ENCODE measurements at places on chromosomes 4 and X.

- no peak for DNase-seq
These were observed 34.0 kb downstream of the PPP2R3B start for GRCh38 chrX:352582-353314.

GRCh38 chr4:75189711-75190335, 256.9 kb downstream of the PARM1 start:
- no peak for DNase-seq

DNA sequence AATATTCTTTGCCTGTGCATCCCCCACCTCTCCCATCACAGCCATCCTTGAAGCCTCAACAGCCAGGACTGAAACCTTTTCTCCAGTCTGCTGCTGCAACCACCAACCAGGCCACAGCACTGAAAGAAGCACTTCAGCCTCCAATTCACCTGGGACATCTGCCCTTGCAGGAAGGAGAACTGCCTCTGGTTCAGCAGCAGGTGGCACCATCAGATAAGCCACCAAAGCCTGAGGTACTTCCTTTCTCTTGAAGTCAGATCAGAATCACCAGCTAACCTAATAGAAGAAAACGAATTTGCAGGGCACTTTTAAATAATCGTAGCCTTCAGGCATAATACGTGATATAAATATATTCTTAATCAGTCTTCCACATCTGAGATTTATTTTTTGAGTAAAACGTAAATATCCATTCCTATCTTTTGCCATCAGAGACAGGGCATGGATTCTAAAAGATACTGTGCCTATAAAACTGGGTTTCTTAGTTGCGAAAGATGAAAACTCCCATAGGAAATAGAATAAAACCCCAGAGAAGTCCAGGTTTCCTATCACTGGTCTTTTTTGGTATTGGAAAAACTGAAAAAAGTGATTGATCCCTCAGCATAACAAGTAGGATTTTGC, 9.5 kb downstream of the AMBN start:
- peak; percentile 89 for DNase-seq

- DNase-seq: no peak
These were observed 1.1 kb downstream of the MSL3 start for GRCh38 chrX:11759172-11759460.

- DNase-seq: no peak
These were observed 25.9 kb upstream of the ADRA2C start for GRCh38 chr4:3740256-3740655.

- no peak for DNase-seq
These were observed 517.1 kb upstream of the ZFP42 start for GRCh38 chr4:187478292-187479140.

- DNase-seq: peak; percentile 80
These were observed 249.2 kb upstream of the RPS6KA3 start for GRCh38 chrX:20515841-20516461.

GRCh38 chr4:87330761-87331160, 8.1 kb upstream of the HSD17B13 start:
- DNase-seq: no peak

DNA sequence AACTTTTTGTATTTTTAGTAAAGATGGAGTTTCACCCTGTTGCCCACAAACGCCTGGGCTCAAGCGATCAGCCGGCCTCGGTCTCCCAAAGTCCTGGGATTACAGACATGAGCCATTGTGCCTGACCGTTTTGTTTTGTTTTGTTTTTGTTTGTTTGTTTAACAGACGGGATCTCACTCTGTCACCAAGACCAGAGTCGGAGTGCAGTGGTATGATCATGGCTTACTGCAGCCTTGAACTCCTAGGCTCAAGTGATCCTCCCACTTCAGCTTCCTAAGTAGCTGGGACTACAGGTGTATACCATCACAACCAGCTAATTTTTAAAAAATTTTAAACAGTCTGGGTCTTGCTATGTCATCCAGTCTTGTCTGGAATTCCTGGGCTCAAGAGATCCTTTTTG, 53.5 kb downstream of the FNIP2 start:
- no peak for DNase-seq

- no peak for DNase-seq
These were observed 87.5 kb downstream of the SPANXN3 start for GRCh38 chrX:143429811-143430210.

- no peak for DNase-seq
These were observed 5.1 kb downstream of the TIMP1 start for GRCh38 chrX:47587091-47587891.

- DNase-seq: peak; percentile 6
These were observed 214.3 kb upstream of the PPARGC1A start for GRCh38 chr4:24104158-24104565.

DNA sequence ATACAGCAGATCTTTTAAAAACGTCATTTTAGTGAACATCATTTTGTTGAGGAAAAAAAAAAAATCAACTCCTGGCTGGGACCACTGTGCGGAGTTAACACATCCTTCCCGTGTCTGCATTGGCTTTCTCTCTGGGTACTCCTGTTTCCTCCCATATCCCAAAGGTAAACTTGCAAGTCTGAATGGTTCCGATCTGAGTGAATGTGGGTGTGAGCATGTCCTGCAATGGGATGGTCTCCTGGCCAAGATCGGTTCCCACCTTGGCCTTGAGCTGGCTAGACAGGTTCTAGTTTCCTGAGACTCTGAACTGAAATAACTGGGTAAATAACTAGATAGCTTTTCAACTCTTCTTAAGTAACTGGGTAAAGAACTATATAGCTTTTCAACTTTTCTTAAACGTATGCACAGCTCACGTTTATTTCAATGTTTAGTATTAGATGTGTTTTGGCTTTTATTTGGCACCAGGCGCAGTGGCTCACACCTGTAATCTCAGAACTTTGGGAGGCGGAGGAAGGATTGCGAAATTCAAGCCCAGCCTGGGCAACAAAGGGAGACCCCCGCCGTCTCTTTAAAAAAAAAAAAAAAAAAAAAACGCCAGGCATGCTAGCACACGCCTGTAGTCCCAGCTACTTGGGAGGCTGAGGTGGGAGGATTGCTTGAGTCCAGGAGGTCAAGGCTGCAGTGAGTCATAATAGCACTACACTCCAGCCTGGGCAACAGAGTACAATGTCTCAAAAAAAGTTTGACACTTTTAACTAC, 14.0 kb downstream of the RBMX start:
- no peak for DNase-seq

DNA sequence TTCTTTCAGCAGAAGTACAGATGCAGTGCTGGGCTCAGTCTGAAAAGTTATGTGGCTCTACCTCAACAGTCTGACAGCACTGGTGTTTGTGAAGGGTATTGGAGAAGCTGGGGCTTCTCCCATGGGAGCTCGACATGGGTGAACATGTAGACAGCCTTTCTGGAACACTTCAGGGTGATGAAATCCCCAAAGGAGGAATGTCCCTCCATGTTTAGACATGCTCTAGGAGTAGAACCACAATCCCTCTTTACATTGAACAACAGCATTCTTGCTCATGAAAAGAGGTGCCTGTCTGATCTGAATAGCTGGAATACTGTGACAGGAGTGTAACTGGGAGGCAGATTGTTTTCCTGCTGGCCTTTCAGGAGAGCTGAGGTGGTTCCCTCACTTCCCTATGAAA, 53.8 kb upstream of the NAP1L2 start:
- no peak for DNase-seq

DNA sequence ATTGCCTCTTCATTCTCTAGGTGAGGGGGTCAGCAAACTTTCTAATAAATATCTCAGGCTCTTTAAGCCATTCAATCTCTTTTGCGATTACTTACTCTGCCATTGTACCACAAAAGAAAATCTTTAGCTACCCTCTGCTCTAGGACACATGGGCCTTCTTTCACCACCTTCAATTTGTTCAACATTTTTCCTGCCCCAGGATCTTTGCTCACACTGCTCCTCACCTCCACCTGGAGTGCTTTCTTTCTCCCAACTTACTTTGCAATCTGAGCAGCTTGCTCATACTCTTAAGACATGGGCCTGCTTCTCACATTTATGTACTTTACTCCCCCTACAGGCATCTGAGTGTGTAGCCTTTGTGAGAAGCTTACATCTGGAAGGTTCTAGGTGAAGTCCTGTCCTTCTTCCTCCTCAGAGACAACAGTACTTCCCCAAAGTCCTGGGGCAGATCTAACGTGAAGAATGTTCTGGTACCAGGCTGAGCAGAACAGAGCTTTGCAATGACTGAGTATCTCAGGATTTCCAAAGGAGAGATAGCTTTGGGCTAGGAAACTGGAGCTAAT, 55.0 kb upstream of the PRDM5 start:
- DNase-seq: peak; percentile 53

DNA sequence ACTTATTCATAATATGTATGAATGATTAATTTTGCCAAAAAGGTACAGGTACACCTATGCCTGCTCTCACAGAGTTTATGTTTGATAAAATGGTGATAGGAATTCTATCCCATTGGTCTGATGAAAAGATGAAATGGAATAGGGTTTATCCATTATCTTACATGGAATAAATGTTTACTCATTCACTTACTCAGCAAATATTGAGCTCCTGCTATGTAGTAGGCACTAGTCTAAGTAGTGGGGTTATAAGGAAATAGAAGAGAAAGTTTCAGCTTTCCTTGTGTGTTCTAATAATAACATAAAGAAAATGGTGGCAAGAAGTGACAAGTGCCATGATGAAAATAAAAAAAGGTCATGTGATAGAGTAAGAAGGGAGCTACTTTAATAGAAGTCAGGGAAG, 12.4 kb upstream of the SLC10A7 start:
- no peak for DNase-seq

- DNase-seq: no peak
These were observed 12.1 kb downstream of the DDX60 start for GRCh38 chr4:168306476-168306875.

DNA sequence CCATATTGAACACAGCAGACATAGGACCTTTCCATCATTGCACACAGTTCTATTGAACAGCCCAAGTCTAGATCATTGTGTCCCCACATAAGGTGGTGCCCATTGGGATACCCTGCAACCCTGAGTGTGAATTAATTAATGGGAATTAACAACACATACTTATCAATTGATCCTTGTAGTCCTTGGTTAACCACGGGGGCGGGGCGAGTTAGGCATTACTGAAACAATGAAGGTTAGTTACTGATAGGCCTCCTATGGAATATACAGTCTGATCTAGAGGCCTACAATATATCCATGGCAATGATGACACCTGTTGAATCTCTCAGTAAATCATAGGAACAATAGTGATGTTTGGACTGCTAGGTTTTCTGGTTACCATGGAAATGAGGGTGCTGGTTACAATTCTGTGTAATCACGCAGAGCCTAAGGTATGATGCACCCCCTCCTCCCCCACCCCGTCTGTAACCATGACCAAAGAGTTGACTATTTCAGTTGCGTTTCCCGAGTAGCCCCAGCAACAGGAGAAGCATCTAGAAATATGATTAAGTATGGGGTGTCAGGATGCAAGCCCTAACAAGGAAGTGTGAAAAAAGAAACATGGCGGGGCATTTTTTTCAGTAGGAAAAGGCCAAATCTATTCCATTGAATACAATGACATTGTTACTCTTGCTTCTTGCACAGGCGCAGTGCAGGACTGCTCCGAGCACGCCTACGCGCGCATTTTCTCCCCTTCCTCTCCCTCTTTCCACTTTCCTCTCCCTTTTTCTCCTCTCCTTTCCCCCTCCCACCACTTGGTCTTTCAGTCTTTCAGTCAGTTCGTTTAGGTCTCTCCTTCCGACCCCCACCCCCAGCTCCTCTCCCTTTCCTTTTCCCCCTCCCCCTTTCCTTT, 677 bp upstream of the NONO start:
- peak; percentile 95 for DNase-seq

- peak; percentile 6 for DNase-seq
These were observed 14.3 kb downstream of the SGMS2 start for GRCh38 chr4:107838861-107839565.

GRCh38 chr4:94621491-94622080, 136.2 kb upstream of the BMPR1B start:
- DNase-seq: peak; percentile 57

DNA sequence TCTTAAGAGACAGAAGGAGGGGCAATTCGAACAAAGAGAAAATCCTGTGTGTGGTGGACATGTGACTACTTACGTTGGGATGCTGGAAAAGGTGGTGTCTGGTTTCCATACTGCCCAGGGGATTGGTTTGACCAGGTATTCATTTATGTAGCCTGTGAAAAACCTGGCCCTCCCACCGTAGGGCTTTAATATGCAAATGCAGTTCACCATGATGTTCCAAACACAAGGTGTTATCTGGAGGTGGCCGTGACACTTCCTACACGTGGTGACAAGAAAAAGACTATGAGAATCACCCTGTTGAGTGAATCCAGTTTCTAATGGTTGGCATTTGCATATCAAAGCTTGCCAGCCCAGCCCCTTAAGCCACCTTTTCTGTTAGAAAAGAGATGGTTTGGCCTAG, 27.9 kb downstream of the UGT2B4 start:
- DNase-seq: no peak

DNA sequence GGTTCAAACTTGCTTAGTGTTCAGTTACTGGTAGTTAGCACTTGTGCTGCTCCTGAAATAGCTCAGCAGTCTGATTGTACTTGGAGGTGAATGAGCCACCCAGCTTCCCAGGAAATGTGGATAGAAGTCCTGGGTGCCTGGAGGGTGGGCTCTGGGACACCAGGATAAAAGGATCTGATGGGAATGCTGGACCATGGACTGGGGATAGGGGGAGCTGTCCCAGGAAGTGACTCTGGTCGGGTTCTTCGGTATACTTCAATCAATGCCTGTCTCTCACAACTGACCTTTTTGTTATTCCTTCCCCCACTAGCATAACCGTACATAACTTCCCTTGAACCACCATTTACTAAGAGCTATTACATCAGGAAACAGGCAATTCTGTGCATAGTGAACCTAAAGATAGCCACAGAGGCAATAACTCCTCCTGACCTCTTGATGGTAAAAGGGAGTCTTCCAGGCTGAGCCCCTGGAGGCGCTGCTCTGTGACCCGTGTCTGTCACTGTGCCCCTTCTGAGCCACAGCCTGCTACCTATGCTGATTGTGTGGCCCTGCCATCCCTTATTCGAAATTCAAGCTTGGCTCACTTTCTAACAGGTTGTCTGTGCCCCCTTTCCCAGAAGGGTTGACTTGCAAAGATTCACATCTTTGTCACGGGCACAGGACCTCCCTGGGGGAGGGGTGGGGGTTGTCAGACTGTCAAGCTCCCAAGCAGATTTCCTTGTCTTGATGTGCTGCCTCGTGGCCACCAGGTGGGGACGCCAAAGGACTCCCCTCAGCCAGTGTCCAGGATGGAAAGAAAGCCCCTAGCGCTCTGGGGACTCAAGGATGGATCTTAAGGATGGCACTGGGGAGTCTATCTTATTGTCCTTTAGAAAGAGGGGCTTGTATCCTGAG, 24.5 kb upstream of the WDR1 start:
- DNase-seq: peak; percentile 19

DNA sequence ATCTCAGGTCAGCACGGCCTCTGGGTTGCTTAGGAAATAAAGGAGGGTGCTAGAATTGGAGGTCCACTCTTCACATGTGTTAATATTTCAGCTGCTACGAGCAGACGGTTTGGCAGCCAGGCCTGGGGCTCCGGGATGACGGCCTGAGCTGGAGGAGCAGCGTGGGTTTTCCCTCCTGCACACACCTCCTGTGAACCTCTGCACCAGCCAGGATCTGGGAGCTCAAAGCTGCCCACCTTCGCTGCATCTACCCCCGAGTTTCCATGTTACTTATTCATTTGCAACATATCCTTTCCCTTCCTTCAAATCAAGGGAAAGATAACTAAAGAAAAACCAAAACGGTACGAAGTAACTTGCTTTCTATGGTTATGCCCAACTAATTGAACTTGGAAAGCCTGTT, 13.6 kb downstream of the STOX2 start:
- DNase-seq: no peak

GRCh38 chr4:114015444-114015899, 36.0 kb upstream of the ARSJ start:
- peak; percentile 15 for DNase-seq

GRCh38 chrX:9520217-9520590, 55.3 kb downstream of the TBL1X start:
- no peak for DNase-seq

- DNase-seq: no peak
These were observed 55.1 kb upstream of the PGRMC2 start for GRCh38 chr4:128342762-128343161.

Measured in DMS53 (cell line).